ENCODE measurements at places on chromosomes 7 and 10.

DNA sequence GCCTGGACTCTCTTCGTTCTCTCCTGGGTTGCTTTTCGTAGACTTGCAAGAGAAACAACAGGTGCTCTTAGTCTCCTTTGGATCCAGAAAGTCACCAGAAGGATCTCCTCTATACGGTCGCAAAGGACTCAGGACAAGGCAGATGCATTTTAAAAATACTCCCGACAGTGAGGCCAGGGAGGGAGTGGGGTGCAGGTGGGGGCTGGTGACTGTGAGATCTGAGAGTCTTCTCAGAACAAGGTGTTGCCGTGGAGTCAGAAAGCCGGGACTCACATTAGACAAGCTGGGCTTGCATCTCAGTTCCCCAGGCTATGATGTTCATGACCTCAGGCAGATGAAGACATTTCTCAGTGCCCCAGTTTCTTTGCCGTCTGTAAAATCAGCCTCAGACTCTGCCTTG is 507.2 kb downstream of the TCERG1L start:
- DNase-seq: no peak

DNA sequence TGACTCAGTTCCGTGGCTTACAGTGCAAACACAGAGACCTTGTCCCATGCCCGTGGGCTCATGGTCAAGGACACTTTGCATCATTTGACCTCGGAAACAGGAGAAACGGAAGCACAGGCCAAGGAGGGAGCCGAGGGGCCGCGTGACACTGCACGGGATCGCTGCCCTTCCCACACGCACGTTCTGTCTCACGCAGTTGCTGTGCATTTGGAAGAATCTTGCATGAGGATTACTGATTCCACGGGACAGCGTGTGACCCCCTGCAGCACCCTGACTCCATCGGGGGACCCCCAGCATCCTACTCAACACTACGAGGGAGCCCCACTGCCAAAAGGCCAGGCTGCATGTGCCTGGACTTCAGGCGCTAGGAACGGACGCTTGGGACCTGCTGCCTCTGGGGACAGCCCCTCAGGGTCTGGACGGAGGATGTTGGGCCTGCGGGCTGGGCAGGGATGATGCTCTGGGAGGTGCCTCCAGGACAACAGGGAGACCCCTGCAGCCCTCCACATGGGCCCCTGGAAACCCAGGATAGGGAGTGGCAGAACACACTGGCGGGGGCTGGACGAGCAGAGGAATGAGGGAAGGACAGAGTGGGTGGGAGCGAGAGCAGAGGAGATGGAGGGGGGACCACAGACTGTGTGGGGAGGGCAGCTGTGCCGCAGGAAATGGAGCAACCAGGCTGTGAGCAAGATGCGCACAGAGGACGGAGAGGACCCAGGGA is 222.2 kb downstream of the DNAJB6 start:
- no peak for DNase-seq

GRCh38 chr10:78502210-78502936 is 468.7 kb downstream of the RPS24 start:
- DNase-seq: no peak

GRCh38 chr7:17205910-17206309 is 92.5 kb upstream of the AHR start:
- DNase-seq: no peak

- no peak for DNase-seq
Observed at GRCh38 chr7:142815134-142815533, 39.7 kb upstream of the EPHB6 start.

DNA sequence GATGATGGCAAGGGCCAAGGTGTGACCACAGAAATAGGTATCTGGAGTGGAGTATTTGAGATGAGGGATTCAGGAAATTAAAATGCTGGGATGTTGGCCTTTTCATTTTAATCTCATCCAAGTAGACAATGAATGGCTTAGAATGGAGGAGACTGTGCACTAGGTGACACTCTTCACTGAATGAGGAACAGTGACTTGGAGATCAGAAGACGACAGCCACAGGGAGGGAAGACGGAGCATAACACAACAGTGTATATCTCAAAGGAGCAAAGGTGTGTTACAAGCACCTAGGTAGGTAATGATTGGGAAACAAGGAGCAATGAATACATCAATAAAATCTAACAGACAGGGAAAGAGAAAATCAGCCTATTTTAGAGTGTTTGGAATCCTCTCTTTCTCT is 4.1 kb upstream of the TAX1BP1 start:
- no peak for DNase-seq

- no peak for DNase-seq
Observed at GRCh38 chr7:124779194-124779593, 13.6 kb upstream of the GPR37 start.
